ENCODE measurements at places on chromosomes 16 and 17. TPM values are rescaled to one million over a fixed set of nuclear protein-coding genes. Genes with fewer than 3 reads are reported as not detected.
A peak's percentile ranks its signal among the peaks of the same experiment; 100 is the strongest.

The TM4SF5 gene
- total RNA-seq, result not detected

The NPIPB6 gene
- 0.29 TPM for total RNA-seq

The SLC12A3 gene
- not detected for total RNA-seq

The KRT9 gene
- total RNA-seq, result not detected

The CDK5R1 gene
- total RNA-seq, result 3.4 TPM

The TPPP3 gene
- total RNA-seq, result 0.29 TPM

GRCh38 chr16:57629516-57630406, 1.3 kb downstream of the ADGRG1 start:
- no peak for DNase-seq

- peak; percentile 83 for DNase-seq
Measured at GRCh38 chr17:951325-952132, 28.0 kb downstream of the NXN start.

DNA sequence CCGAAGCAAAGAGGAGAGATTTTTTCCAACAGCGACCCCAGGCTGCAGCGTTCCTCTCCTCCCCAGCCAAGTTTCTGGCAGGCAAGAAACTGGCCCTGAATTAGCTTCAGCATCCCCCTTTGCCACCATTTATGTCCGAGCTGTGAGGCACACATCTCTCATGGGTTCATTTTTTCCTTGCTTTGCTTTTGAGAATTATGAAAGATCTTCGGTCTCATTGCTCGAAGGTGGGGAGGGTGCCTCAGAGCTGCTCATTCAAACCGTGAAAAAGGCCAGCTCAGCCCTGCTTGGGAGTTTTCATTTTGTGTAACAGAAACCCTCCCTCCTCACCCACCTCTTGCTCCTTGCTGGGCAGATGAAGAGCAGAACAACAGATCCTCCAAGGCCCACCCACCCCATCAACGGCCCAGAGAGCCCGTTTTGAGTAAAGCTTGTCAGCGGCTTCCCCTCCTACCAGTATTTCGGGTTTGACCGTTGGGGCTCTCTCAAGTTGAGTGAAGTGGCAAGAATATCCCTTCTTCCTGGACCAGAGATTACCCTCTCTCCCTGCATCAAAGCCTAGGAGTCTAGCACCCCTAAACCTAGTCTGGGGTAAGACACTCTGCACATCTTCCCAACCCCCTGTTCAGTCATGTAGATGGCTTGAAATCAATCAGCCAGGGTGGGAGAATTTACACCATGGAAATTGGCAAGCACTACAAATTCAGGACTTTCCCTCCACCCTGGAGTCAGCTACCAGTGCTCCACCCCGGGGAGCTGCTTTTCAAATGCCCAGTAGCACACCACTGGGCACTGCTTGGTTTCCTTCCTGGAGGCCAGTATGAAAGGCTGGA, 1.8 kb downstream of the CCR7 start:
- DNase-seq, result no peak

- no peak for DNase-seq
Measured at GRCh38 chr17:63549289-63549945, 860 bp upstream of the DCAF7 start.

GRCh38 chr17:55291114-55291507, 26.4 kb downstream of the HLF start:
- no peak for DNase-seq

- DNase-seq, result no peak
Measured at GRCh38 chr17:65417406-65418221, 143.8 kb downstream of the AXIN2 start.

DNA sequence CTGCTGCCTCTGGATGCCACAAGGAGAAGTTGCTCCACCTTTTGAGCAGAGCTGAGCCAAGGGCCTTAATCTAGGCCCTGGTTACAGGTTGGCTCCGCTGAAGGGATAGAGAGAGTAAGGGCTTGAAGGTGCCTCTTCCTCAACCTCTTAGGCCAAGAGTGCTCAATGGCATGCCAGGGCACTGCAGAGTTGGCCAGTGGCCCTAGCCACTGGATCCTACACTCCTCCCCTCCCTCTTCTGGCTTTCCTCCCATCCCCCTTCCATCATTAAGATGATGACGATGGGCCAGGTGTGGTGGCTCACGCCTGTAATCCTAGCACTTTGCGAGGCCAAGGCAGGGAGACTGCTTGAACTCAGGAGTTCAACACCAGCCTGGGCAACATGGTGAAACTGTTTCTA, 50.5 kb downstream of the MYO18A start:
- DNase-seq, result no peak

Measured in RPMI7951 (cell line).